Left lung (tissue), 14 donors: ENCODE measurements at places on chromosomes 5 and 9. TPM values are rescaled to one million over a fixed set of nuclear protein-coding genes. Genes with fewer than 3 reads are reported as not detected.
A peak's percentile ranks its signal among the peaks of the same experiment; 100 is the strongest.

CARTPT gene
- not detected for polyA plus RNA-seq

GRCh38 chr5:83474161-83474796 is 2.7 kb downstream of the VCAN start:
- H3K4me3 ChIP-seq, result peak overlapping the region; percentile 39
- H3K27ac ChIP-seq, result peak overlapping the region; percentile 84

DNA sequence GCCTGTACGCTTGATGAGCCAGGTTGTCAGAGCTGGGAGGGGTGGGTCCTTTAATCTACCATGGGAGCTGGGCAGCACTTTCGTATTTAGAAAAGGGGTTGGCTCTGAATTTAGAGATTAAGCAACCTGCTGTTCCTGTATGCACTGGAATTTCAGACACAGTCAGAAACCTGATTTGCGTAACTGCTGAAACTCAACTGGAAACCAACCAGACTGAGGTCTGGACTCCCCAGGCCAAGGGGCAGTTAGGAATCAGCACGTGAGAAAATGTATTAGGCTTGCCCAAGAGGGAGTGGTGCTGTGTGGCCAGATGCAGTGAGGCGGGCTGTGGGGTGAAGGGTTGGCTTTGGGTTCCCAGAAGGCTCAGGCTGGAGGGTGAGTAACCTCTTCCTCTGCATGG is 235.0 kb downstream of the GOLPH3 start:
- DNase-seq, result no peak
- peak overlapping the region; percentile 43 for H3K27ac ChIP-seq
- H3K36me3 ChIP-seq, result no peaks in the 10 kb centered on the region
- H3K27me3 ChIP-seq, result no peaks in the 10 kb centered on the region

GRCh38 chr9:34500623-34501267 is 22.0 kb downstream of the ENHO start:
- H3K4me3 ChIP-seq, result no peak overlapping the region
- no peaks in the 10 kb centered on the region for H3K36me3 ChIP-seq
- DNase-seq, result no peak
- H3K27ac ChIP-seq, result no peak overlapping the region
- peaks cover 12% of the 10 kb centered on the region for H3K4me1 ChIP-seq

C1QTNF2 gene
- polyA plus RNA-seq, result 3.4 TPM

DNA sequence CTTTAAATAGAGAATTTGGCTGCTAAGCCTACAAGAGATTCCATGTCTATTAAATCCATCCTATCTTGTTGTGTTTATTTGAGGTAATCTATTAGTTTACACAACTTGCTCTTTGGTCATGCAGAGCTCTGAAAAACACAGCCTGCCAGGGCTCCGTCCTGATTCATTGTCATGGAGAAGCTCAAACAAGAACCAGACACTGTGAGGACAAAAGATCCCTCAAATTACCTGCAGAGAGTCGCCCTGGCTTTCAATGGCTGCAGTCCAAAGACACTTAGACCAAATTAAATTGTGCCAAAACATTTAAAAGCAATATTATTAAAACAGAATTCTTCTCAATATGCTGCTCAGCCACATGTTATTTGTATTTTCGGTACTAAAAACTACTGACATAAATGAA is 60.1 kb downstream of the CDH18 start:
- no peaks in the 10 kb centered on the region for H3K4me1 ChIP-seq
- no peak overlapping the region for H3K27ac ChIP-seq
- no peak for DNase-seq
- no peaks in the 10 kb centered on the region for H3K27me3 ChIP-seq
- H3K4me3 ChIP-seq, result no peak overlapping the region
- no peaks in the 10 kb centered on the region for H3K36me3 ChIP-seq
